ENCODE measurements at places on chromosomes 16 and 17. TPM values are rescaled to one million over a fixed set of nuclear protein-coding genes. Genes with fewer than 3 reads are reported as not detected.

NLRC5 gene
- total RNA-seq = 291 TPM

ADCY9 gene
- total RNA-seq = 6.2 TPM

GFAP gene
- not detected for total RNA-seq

TMEM11 gene
- 22.2 TPM for total RNA-seq

CD300C gene
- 0.47 TPM for total RNA-seq

TBC1D3E gene
- not detected for total RNA-seq

VASN gene
- not detected for total RNA-seq

EPOP gene
- total RNA-seq = 11.6 TPM

HYDIN gene
- not detected for total RNA-seq

CACNG5 gene
- total RNA-seq = not detected

PHOSPHO1 gene
- not detected for total RNA-seq

C16orf92 gene
- not detected for total RNA-seq

KRT17 gene
- not detected for total RNA-seq

TAF15 gene
- total RNA-seq = 341 TPM

SLC9A5 gene
- 4.1 TPM for total RNA-seq

SLC22A31 gene
- not detected for total RNA-seq

TERB1 gene
- total RNA-seq = not detected

RNF222 gene
- total RNA-seq = 0.24 TPM

RCVRN gene
- not detected for total RNA-seq

VMO1 gene
- not detected for total RNA-seq

ASPHD1 gene
- not detected for total RNA-seq

KRT20 gene
- not detected for total RNA-seq

KIF2B gene
- total RNA-seq = not detected

KCNH4 gene
- total RNA-seq = 0.05 TPM

PAQR4 gene
- 53.6 TPM for total RNA-seq

BRIP1 gene
- 25.9 TPM for total RNA-seq

KCNG4 gene
- not detected for total RNA-seq

PABPN1L gene
- total RNA-seq = not detected

ASGR2 gene
- total RNA-seq = not detected

SLC47A2 gene
- total RNA-seq = not detected

GCGR gene
- not detected for total RNA-seq

All from activated CD8-positive, alpha-beta T cell treated with anti-CD3 and anti-CD28 coated beads, Interleukin-2, amount 10 ng/mL, durations not matched to agents 7 days and 5 days (primary cell).